ENCODE measurements at places on chromosomes 12 and 14. TPM values are rescaled to one million over a fixed set of nuclear protein-coding genes. Genes with fewer than 3 reads are reported as not detected.

DNA sequence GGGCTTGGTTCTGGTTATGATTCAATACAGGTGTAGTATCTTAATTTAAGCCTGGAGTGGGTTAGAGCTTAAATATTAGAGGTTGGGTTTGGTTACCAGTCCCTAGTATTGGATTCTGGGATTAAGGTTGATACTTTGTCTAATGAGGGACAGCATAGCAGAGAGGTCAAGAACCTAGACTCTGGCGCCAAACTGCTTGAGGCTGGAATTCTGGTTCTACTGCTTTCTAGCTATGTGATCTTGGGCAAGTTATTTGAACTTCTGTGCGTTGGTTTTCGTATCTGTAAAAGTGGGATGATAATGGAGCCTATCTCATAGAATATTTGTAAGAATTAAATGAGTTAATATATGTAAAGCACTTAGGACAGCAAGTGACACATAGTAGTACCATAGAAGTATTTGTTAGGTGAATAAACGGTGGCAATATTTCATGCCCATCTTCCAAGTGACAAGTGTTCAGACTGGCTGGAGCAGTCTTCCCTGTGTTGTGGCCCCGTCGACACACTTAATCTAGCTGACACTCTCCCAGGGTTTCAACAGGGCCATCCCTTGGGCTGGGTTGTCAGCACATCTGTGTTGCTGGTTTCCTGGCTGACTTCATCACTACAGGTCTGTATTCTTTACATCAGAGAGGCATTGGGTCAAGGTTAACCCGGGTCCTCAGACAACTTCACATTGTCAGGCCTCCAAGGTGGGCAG lies 3.0 kb downstream of the ENDOU start:
- DNase-seq: no peak

- DNase-seq: no peak
Observed at GRCh38 chr14:93044121-93044520, 71.6 kb downstream of the ITPK1 start.

GRCh38 chr12:16475521-16475920 lies 128.1 kb downstream of the MGST1 start:
- DNase-seq: no peak

The ACSS3 gene
- not detected for total RNA-seq

DNA sequence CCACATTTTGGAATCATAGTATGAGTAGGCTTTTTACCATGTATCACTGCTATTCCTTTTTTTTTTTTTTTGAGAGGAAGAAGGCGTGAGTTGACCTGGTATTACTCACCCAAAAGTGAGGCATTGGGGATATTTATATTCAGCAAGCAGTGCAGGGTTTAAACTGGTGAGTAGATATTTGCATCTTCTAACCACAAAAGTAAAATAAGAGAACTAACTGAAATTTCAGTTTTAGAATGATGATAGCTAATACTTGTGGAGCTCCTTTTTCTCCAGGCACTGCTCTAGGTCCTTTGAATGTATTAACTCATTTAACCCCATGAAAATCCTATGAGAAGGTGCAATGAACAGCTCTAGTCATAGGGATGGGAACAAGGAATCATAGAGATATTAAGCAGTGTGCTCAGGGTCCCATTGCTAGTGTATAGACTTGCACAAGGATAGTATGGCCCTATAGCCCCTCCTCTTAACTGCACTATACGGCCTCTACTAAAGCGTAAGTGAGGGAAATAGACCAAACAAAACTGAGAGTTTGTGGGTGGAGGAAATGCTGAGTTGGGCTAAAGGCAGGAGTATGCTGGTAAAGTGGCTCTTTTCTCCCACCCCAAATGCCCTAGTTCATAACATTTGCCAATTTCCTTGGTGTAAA lies 104.3 kb upstream of the MAX start:
- no peak for DNase-seq

GRCh38 chr14:71721791-71722190 lies 210.4 kb upstream of the RGS6 start:
- no peak for DNase-seq

GRCh38 chr14:42110167-42110566 lies 503.5 kb downstream of the LRFN5 start:
- DNase-seq: no peak

The PLD4 gene
- total RNA-seq: not detected

The MAP1LC3B2 gene
- 0.85 TPM for total RNA-seq

The C12orf50 gene
- 0.08 TPM for total RNA-seq

GRCh38 chr12:113290506-113290905 lies 44.4 kb downstream of the SLC8B1 start:
- no peak for DNase-seq

The TMPRSS12 gene
- total RNA-seq: not detected

- no peak for DNase-seq
Observed at GRCh38 chr12:7917392-7918267, 18.4 kb downstream of the SLC2A3 start.

GRCh38 chr12:105671720-105672119 lies 341.2 kb downstream of the C12orf75 start:
- DNase-seq: no peak

The HOXC10 gene
- total RNA-seq: not detected

The GALNT9 gene
- not detected for total RNA-seq

The RPGRIP1 gene
- total RNA-seq: not detected

The CRIP1 gene
- 445 TPM for total RNA-seq

GRCh38 chr12:109833307-109834189 lies at the start of gene TRPV4:
TRPV4 (minus strand) TSS chr12:109833398; CDS start chr12:109814796, 18,602 bp downstream.
- DNase-seq: no peak

- no peak for DNase-seq
Observed at GRCh38 chr12:96308881-96309280, 91.4 kb downstream of the CDK17 start.

DNA sequence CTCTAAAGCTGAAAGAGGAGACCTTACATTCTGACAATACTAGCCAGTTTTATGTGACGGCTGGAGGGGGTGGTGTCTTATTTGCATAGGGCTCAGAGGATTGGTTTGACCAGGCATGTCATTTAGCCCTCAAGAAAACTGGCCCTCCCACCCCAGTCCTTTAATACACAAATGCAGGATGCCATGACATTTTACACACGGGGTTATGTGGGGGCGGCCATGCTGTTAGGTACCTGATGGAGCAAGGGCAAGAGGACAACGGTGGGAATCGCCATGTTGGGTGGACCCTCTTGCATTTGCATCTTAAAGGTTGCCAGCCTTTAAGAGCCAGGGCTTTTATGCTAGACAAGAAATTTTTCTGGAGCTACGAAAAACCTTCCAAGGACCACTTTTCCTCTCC lies 23.3 kb downstream of the MDM2 start:
- DNase-seq: no peak

Measured in activated naive CD8-positive, alpha-beta T cell treated with anti-CD3 and anti-CD28 coated beads, Interleukin-2, amount 10 ng/mL, durations not matched to agents 7 days and 5 days (primary cell).